ENCODE measurements at places on chromosomes 2 and 18. TPM values are rescaled to one million over a fixed set of nuclear protein-coding genes. Genes with fewer than 3 reads are reported as not detected.
A peak's percentile ranks its signal among the peaks of the same experiment; 100 is the strongest.

DNA sequence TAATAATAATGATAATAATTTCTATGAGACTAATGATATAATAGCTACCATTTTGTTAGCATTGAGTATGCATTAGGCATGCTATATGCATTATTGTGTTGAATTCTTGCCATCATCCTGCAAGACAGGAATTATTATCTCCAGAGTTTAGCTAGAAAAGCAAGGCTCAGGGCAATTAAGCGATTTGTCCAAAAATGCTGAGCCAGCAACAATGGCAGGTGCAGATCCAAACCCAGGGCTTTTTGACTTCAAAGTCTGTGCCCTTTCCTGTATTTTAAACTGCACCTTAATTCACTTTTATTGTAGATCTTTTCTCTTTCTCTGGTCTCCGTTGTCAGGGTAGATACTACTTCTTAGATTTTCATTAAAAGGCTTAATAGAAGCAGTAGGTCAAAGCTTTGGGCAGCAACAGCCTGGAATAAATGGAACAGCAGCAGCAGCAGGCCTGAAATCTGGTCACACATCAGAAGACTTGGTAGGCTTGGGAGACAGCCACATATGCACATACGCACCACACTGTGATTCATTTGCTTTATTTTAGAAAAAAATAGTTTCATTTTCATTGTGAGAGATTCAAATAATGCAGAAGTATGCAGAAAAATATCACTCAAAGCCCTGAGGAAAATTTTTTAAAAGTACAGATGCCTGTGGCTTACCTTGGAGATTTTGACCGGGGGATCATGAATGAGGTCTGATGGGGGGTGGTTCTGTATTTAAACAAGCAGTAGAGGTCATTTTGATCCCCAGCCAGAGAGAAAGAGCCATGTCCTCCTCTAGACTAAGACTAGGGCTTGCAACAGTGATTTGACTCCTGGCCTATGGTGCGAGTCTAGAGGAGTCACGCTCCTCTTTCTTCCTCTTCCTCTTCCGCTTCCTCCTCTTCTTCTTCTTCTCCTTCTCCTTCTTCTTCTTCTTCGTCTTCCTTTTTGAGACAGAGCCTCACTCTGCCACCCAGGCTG, 455.7 kb downstream of the TSN start:
- DNase-seq = no peak

- DNase-seq = no peak
Observed at GRCh38 chr2:226832061-226832460, 3.8 kb upstream of the RHBDD1 start.

DNA sequence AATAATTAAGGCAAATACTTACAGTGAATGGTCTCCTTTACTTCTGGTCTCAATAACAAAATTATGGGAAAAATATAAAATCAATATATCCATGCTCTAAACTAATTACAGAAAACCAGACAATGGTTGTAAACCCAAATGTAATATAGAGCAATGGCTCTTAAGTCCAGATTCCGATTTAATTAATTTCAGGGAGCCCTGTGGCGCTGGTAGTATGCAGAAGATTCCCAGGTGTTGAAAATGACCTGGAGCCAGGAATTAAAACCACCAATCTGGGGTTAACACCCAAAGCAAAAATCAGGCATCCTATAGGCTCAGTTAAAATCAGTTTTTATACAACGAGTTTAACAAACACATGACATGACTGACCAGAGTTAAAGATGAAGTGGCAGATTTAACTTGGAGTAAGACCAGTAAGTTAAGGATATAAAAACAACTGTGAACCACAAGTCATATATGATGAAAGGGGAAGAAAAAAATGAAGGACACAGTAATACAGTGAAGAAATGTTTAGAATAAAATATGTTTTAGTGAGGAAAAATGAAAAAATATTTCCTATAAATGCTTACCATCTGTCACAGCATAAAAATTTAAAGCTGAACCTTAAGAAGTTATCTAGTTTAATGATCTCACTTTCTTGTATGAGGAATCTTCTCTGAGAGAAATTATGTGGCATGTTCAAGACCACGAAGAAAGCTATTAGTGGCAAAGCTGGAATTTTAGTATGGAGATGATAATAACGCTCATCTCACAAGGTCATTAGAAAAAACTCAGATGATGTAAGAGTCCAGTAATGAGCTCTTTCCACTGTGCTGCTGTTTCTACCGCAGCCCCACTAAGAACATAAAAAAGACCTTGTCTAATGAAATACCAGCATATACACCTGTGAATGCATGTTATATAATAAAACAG, 45.8 kb upstream of the FLACC1 start:
- DNase-seq = no peak

DNA sequence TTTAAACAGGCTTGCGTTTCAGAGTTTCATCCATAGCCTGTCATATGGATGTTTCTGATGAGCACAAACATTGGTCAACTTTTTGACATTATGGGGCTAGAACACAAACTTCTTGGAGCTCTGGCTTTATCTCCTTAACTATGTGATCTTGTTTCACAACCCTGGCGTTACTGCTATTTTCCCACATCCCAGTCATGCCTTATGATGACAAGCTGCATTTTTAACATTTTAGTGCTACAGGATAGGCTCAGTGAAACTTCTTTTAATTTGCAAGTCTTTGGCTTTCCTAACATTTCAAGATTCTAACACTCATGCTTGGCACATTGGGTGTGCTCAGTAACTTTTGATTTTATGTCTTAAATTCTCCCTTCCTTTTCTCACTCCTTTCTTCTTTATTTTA, 21.0 kb upstream of the PDE1A start:
- no peak for DNase-seq

DNA sequence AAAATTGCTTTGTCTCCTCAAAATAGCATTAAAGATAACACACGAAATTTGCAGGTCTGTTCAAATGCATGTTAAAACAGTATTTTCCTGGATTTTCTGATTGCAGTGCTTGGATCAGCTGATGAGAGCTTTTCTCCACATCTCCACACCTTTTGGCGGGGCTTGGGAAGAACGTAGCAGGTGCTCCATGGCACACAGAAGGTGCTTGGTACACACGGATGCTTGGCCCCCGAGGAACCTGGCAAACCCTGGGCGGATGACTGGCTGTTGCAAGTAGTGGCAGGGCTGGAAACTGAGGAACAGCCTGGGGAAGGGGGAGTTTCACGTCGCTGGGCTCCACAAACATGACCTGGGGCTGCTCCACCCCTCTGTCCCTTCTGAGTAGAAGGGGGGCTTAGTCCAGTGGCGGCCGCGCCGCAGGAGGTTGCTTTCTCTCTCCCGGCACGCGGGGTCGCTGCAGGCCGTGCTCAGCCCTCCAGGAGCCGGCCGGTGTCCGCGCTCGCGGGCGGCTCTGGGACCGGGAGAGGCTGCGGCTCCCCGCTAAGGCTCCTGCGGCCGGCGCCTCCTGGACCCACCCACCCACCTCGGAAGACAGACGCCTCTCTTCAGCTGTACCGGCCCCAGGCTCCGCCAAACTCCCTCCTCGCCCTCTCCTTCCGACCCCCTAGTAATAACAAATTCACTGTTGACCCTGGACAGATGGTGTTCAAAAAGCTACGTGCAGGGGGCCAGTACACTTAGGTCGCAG, 69.3 kb downstream of the MARCO start:
- no peak for DNase-seq

GRCh38 chr18:916562-916961, 11.9 kb downstream of the ADCYAP1 start:
- DNase-seq = no peak

GRCh38 chr18:41444943-41445342, 510.1 kb upstream of the PIK3C3 start:
- DNase-seq = no peak

DNA sequence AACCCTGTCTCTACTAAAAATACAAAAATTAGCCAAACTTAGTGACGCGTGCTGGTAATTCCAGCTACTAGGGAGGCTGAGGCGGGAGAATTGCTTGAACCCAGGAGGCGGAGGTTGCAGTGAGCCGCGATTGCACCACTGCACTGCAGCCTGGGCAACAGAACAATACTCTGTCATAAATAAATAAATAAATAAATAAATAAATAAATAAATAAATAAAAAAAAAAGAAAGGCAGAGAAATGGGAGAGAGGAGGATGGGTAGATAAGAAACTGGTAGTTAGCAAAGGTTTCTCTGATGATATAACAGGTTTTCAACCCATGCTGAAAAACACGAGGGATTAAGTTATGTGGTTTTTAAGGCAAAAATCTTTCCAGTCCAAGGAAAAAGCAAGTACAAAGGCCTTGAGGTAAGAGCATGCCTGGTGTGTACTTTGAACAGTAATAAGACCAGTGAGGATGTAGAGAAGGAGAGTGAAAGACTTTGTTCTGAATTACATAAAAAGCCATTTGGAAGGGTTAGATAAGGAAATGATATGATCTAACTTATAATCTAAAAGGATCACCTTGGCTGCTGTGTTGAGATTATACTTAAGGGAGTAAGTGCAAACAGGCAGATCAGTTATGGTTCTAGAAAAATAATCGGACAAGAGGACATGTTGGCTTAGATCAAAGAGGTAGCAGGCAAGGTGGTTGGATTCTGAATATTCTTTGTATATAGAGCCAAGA, 159.3 kb downstream of the PTH2R start:
- DNase-seq = no peak

- DNase-seq = peak; percentile 87
Observed at GRCh38 chr2:101998896-101999789, 7.4 kb downstream of the IL1R2 start.

ITPRIPL1 gene
- total RNA-seq = 7.2 TPM

RNF125 gene
- 1.7 TPM for total RNA-seq

LYG1 gene
- 0.54 TPM for total RNA-seq

CDH19 gene
- total RNA-seq = not detected

HRH4 gene
- total RNA-seq = 0.04 TPM

GAL3ST2 gene
- not detected for total RNA-seq

Measured in foreskin keratinocyte (primary cell).